OCI-M1 (cell line): ENCODE measurements at places on chromosomes 12 and 14.

DNA sequence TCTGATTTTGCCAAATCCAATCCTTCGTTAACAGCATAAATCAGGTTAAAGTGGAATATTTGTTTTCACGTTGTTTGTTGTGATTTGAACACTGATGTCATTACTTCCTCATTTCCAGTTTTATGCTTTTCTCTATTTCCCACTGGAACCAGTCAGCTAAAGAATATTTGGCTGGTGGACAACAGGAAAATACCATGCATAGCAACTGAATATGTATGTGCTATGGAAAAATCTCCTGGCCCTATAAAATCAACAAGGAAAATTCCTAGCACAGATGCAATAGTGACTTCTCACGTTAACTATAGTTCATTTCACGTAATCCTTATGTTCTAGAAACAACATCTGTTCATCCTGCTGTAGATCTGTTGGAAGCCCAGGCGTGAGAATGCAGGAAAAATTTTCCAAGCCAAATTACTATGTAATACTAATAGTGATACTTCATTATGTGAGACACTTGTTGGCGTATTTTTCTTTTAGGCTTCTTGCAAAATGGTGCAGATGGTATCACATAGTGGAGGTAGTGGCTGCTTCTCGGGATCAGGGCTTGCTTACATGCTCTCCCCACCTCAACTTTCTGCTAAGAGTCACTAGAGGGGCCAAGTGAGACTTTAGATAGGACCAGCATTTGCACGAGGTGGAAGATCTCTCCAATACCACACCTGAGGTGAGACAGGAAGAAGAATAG lies 86.3 kb upstream of the USP44 start:
- DNase-seq, result no peak

- DNase-seq, result no peak
Observed at GRCh38 chr12:2737656-2738241, 57.0 kb upstream of the FKBP4 start.

DNA sequence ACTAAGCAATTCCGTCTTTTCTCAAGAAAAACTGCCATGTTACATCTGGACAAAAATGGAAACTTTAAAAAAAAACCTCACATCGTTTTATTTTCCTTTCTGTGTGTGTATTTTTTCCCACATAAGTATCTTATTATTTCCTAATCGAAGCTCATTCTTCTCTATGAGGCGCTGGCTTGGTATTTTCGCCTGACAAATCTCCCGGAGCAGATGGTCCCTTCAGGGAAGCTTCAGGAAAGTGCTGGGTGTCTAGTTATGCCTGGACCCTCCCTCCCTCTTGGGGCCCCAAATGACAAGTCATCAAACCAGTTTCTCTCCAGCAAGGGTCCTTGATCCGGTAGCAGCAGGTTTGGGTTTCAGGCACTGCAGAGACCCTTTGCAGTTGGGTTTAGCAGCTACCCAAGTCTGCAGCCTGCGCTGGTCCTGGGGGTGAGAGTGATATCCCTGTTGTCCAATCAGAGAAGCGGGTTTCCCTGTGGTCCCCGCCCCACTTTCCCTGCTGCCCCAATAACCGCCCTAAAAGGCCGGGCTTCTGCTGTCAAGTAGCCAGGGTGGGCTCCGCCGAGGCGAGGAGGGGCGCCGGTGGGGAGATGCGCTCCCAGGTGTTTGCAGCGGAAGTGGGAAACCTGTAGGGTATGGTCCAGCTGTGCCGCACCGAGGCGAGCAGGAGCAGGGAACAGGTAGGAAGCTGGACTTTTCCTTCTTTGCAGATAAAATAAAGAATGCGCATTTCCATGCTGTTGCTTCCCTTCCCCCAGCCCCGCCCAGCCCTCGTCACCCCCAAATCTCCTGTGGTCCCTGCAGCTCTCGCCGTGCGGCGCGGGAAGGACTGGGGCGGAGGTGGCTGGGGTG lies at the start of gene CNTN1:
CNTN1 (plus strand) TSS at position 527 of the 852 bp plus-strand sequence.
- peak; percentile 15 for DNase-seq

DNA sequence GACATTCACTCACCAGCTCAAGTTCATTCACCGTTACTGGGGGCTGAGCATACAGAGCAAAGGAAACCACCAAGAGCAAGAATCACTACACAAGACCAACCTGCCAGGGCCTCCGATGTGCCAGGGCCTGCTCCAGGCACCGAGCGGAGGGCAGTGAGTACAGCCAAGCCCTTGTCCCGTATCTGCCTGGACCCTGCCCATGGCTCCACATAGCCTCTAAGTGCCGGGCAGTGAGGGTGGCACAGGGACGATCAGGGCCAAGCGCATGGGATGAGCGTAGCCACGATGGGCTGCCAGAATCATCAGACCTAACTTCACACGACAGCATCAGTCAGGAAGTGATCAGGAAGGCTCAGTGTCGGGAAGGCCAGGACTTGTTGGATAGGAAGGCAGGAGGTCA lies 199.6 kb downstream of the BCL11B start:
- DNase-seq, result no peak
